Sigmoid colon (tissue), 7 donors: ENCODE measurements at places on chromosomes 12 and 14. TPM values are rescaled to one million over a fixed set of nuclear protein-coding genes. Genes with fewer than 3 reads are reported as not detected.

Gene TBX5
- total RNA-seq, result not detected

Gene SCNN1A
- total RNA-seq, result 1.1 TPM

Gene WDHD1
- 1.1 TPM for total RNA-seq

Gene PRB2
- not detected for total RNA-seq

Gene PTMS
- 243 TPM for total RNA-seq

Gene CABP1
- total RNA-seq, result 1.8 TPM

Gene SLCO1B3
- not detected for total RNA-seq

Gene HOXC12
- total RNA-seq, result not detected

Gene PRH2
- not detected for total RNA-seq

Gene GLIPR1L1
- total RNA-seq, result not detected

Gene HOXC13
- not detected for total RNA-seq

Gene CLEC4D
- total RNA-seq, result 0.55 TPM

Gene NT5DC3
- 179 TPM for total RNA-seq

GRCh38 chr12:67276421-67276820 lies 7.3 kb downstream of the CAND1 start:
- peak overlapping the region; percentile 10 for H3K27ac ChIP-seq
- no peak overlapping the region for H3K4me3 ChIP-seq
- no peaks in the 10 kb centered on the region for H3K27me3 ChIP-seq
- no peak for DNase-seq

DNA sequence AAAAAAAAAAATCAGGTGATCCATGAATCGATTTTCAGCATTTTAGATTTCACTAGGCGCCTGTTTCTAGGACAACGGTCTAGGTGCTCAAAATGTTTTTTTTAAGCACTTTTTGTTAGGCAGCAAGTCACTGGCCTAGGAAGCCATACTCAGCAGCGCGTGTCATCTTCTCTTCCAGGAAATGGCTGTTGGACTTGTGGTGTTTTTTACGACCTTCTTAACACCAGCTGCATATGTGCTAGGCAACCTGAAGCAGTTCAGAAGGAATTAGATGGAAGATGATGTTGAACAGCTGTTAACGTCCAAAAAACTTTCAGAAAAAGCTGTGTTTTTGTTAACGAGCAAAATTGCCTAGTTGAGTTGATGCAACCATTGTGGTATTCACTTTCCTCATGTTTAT lies 868 bp downstream of the COX8C start:
- H3K4me1 ChIP-seq, result no peaks in the 10 kb centered on the region
- DNase-seq, result no peak
- H3K36me3 ChIP-seq, result no peaks in the 10 kb centered on the region
- H3K27ac ChIP-seq, result no peak overlapping the region
- H3K27me3 ChIP-seq, result no peaks in the 10 kb centered on the region
- H3K4me3 ChIP-seq, result no peak overlapping the region

GRCh38 chr12:50363141-50363540 lies 33.3 kb downstream of the FAM186A start:
- no peaks in the 10 kb centered on the region for H3K27me3 ChIP-seq
- no peaks in the 10 kb centered on the region for H3K36me3 ChIP-seq
- DNase-seq, result no peak
- no peak overlapping the region for H3K4me3 ChIP-seq

DNA sequence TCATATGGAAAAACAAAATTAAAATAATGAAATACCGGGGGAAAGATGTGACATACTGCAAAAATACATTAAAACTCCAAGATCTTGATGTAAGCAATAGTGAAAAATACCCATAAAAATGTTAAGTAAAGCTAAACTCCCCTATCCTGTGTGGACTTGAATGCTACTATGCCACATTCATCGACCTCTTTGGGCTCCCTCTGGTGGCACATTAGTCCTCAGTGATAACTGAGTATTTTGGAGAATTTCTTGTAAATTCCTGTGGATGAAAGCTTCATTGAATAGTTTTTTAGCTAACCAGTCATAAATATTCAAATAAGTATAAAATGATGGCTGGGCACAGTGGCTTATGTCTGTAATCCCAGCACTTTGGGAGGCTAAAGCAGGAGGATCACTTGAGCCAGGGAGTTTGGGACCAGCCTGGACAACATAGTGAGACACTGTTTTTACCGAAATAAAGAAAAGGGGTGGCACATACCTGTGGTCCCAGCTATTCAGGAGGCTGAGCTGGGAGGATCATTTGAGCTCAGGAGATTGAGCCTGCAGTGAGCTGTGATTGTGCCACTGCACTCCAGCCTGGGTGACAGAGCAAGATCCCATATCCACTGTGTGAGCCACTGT lies 42.4 kb upstream of the SGPP1 start:
- DNase-seq, result no peak
- no peak overlapping the region for H3K27ac ChIP-seq
- H3K4me3 ChIP-seq, result no peak overlapping the region
- H3K36me3 ChIP-seq, result no peaks in the 10 kb centered on the region
- H3K27me3 ChIP-seq, result no peaks in the 10 kb centered on the region
- no peaks in the 10 kb centered on the region for H3K4me1 ChIP-seq

GRCh38 chr12:3283137-3283680 lies 206.0 kb downstream of the TSPAN9 start:
- no peaks in the 10 kb centered on the region for H3K27me3 ChIP-seq
- no peak overlapping the region for H3K27ac ChIP-seq
- peaks cover 3% of the 10 kb centered on the region for H3K36me3 ChIP-seq
- H3K4me1 ChIP-seq, result no peaks in the 10 kb centered on the region
- DNase-seq, result no peak

GRCh38 chr12:109773384-109774011 lies 59.7 kb downstream of the TRPV4 start:
- DNase-seq, result peak; percentile 56
- H3K27ac ChIP-seq, result no peak overlapping the region
- H3K4me3 ChIP-seq, result no peak overlapping the region
- H3K4me1 ChIP-seq, result peaks cover 18% of the 10 kb centered on the region
- H3K27me3 ChIP-seq, result no peaks in the 10 kb centered on the region

- no peaks in the 10 kb centered on the region for H3K36me3 ChIP-seq
- H3K27me3 ChIP-seq, result no peaks in the 10 kb centered on the region
- H3K4me1 ChIP-seq, result no peaks in the 10 kb centered on the region
- H3K4me3 ChIP-seq, result no peak overlapping the region
- no peak for DNase-seq
- H3K27ac ChIP-seq, result no peak overlapping the region
Measured at GRCh38 chr12:24864796-24865125, 84.1 kb downstream of the BCAT1 start.

- H3K27ac ChIP-seq, result no peak overlapping the region
- H3K27me3 ChIP-seq, result no peaks in the 10 kb centered on the region
- no peak overlapping the region for H3K4me3 ChIP-seq
- peaks cover under 1% of the 10 kb centered on the region for H3K4me1 ChIP-seq
Measured at GRCh38 chr12:31528095-31528494, 62.8 kb downstream of the DENND5B start.

- no peaks in the 10 kb centered on the region for H3K4me1 ChIP-seq
- H3K27me3 ChIP-seq, result no peaks in the 10 kb centered on the region
- no peak for DNase-seq
- H3K27ac ChIP-seq, result no peak overlapping the region
- H3K4me3 ChIP-seq, result no peak overlapping the region
Measured at GRCh38 chr14:47278233-47278842, 397.1 kb downstream of the MDGA2 start.

DNA sequence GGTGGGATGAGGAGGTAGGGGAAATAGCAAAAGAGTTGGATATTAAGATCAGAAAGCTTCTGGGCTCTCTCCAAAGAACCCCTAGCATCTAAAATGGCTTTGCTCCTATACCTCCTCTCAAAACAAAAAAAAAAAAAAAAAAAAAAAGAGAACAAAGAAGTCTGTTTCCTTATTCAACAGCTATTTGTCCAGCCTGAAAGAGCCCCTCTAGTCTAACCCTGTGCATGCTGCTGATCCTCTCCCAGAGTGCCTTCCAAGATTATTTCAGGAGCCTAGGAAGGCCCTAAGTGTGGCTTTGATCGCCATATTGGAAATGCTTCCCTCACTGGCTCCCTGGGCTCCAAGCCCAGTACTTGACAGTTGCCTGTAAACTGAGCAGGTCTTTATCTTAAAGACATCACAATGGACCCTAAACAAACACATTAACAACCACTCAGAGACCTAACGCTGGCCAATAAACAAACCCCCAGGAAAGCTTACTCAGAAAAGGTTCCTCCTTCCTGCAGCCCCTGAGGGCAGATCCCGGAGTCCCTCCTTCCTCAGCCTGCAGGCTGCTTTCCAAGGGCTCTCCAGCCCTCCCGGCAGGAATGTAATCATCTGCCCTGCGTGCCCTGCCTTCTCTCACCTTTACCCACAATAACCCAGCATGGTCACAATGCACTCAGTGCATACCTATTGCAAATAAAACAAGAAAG lies 17.4 kb upstream of the COL2A1 start:
- no peak for DNase-seq
- H3K4me3 ChIP-seq, result no peak overlapping the region
- no peaks in the 10 kb centered on the region for H3K4me1 ChIP-seq
- H3K27me3 ChIP-seq, result no peaks in the 10 kb centered on the region

DNA sequence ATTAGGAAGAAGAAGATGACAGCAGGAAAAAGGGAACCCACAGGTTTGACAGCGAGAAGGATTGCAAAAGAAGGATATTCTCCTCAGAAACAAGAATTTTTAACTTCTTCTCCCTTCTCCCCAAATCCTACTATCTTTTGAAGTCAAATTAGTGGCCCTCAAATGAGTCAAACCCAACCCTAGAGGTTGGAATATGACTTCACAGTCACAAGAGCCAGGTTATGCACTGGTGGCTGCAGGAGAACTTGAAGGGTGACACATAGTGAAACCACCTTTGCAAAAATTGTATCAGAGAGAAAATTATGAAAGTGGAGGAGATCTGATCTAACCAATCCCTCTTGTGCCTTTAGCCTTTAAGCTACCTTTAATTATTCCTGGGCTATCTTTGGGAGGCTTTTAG lies 386.2 kb upstream of the CCDC196 start:
- H3K4me3 ChIP-seq, result no peak overlapping the region
- no peaks in the 10 kb centered on the region for H3K4me1 ChIP-seq
- no peaks in the 10 kb centered on the region for H3K27me3 ChIP-seq
- no peak for DNase-seq
- H3K36me3 ChIP-seq, result no peaks in the 10 kb centered on the region
- no peak overlapping the region for H3K27ac ChIP-seq

GRCh38 chr12:99259040-99259934 lies 388.3 kb upstream of the GARIN6 start:
- H3K36me3 ChIP-seq, result no peaks in the 10 kb centered on the region
- no peaks in the 10 kb centered on the region for H3K27me3 ChIP-seq
- no peaks in the 10 kb centered on the region for H3K4me1 ChIP-seq
- H3K27ac ChIP-seq, result no peak overlapping the region
- DNase-seq, result no peak
- H3K4me3 ChIP-seq, result no peak overlapping the region

DNA sequence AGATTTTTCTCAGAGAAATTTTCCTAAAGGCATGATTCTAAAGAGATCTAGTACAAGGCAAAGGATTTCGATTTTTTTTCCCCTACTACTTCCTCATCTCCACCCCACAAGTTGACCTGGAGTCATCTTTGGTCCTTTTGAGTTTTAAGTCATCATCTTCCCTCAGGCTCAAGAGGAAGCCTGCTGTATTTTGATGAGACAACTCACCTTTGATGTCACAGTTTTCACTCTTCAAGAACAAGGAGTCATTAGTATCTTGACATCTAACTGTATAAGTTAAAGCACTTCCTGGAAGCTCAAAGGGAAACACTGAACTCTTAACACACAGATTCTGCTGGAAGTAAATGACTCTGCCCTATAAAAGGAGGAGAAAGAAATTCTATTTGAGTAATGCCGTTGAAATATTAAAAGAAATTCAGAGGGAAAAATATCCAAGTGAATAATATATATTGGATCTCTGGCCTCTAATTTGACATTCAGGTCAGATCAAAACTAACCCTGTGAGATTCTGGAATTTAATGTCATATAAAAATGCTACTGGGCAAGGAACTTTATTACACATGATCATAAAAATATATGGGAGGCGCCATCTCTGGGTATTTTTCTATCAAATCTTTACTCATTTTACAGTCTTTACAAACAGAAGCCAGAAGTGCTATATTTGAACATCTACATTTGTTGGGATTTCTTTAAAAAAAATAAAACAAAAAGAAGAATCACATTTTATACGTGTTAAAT lies 435.0 kb downstream of the NRXN3 start:
- no peak for DNase-seq
- H3K27ac ChIP-seq, result no peak overlapping the region
- no peak overlapping the region for H3K4me3 ChIP-seq

GRCh38 chr12:92136965-92137721 lies 8.5 kb downstream of the BTG1 start:
- no peak for DNase-seq
- peaks cover 53% of the 10 kb centered on the region for H3K4me1 ChIP-seq
- peaks cover 1% of the 10 kb centered on the region for H3K36me3 ChIP-seq
- no peaks in the 10 kb centered on the region for H3K27me3 ChIP-seq
- H3K4me3 ChIP-seq, result no peak overlapping the region

DNA sequence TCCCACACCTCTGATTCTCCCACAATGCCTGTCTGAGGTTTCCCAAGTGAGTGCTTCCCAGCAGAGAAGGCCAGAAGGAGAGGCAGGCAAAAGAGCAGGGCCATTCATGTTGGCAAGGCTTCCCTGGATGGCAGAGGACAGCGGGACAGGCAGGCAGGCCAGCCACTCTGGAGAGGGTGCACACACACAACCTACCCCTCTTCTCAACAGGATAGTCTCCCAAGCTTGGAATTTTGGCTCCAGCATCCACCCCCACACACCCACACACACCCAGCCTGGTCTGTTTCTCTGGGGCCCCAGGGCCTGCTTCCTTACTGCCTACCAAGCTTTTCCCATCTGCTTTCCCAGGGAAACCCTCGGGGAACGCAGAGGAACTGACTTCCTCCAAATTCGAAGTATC lies 15.4 kb upstream of the RACGAP1 start:
- H3K27ac ChIP-seq, result no peak overlapping the region
- H3K4me1 ChIP-seq, result no peaks in the 10 kb centered on the region
- H3K36me3 ChIP-seq, result no peaks in the 10 kb centered on the region
- H3K4me3 ChIP-seq, result no peak overlapping the region

DNA sequence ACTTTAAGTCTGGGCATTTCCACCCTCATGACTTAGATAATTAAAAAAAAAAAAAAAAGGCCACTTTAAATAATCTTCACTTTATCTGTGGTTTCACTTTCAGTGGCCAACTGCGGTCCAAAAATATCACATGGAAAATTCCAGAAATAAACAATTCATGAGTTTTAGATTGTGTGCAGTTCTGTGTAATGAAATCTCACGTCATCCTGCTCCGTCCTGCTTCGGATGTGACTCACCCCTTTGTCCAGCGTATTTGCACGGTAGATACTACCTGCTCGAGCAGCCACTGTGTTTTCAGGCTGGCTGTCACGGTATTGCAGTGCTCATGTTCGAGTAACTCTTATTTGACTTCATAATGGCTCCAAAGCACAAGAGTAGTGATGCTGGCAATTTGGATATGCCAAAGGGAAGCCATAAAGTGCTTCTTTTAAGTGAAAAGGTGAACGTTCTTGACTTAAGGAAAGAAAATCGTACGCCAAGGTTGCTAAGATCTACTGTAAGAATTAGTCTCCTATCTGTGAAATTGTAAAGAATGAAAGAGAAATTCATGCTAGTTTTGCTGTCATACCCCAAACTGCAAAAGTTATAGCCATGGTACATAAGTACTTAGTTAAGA lies 2.4 kb downstream of the E2F7 start:
- peaks cover 9% of the 10 kb centered on the region for H3K4me1 ChIP-seq
- H3K27me3 ChIP-seq, result no peaks in the 10 kb centered on the region
- no peak overlapping the region for H3K4me3 ChIP-seq
- no peak for DNase-seq

- H3K27ac ChIP-seq, result no peak overlapping the region
- H3K4me3 ChIP-seq, result no peak overlapping the region
- H3K4me1 ChIP-seq, result no peaks in the 10 kb centered on the region
- no peaks in the 10 kb centered on the region for H3K27me3 ChIP-seq
- DNase-seq, result no peak
Measured at GRCh38 chr14:64410084-64410774, 22.1 kb downstream of the MTHFD1 start.
